ENCODE measurements at places on chromosomes 1 and 21.

- peak; percentile 76 for DNase-seq
Measured at GRCh38 chr1:22420455-22421053, 31.1 kb upstream of the ZBTB40 start.

- DNase-seq: no peak
Measured at GRCh38 chr1:201375169-201375568, 2.3 kb downstream of the TNNT2 start.

DNA sequence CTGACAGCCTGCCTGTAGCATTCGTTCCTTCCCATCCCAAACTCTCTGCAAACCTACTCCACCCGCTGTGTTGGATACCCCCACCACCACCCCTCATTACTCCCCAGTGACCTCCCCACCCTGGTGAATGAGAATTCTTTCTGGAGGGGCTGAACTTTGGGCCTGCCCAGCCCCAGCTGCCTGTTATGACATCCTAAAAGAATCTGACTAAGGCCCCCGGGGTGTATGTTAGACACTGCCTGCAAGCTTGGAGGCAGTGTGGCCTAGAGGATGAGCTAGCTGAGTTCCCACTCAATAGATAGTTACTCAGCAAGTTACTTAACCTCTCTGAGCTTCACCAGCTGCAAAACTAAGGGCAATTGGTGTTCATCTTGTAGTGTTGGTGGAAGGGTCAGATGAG, 110.2 kb upstream of the FGGY start:
- no peak for DNase-seq

GRCh38 chr1:99347041-99347684, 82.9 kb downstream of the PLPPR4 start:
- DNase-seq: no peak

DNA sequence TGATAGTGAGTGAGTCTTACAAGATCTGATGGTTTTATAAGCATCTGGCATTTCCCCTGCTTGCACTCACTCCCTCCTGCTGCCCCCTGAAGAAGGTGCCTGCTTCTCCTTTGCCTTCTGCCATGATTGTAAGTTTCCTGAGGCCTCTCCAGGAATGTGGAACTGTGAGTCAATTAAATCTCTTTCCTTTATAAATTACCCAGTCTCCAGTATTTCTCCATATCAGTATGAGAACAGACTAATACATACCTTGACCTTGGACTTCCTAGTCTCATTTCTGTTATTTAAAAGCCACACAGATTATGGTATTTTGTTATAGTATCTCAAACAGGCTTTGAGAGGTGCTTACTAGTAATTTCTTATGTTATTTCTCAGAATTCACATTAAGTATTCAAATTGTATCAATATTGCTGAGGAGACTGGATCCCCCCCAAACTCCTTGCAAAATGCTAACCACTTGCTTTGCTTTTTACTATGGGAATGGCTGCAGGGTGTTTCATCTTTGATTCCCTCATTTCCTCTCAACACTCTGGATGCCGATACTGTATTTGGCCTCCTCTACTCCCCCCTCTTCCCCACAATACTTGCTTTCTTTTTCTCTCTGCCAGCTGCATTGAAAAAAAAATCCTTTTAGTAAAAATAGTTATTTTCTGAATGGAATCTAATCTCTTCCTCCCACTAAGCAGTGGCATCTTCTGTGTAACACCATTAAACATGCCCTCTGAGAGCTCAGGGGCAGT, 96.9 kb upstream of the WLS start:
- no peak for DNase-seq
